ENCODE measurements at places on chromosomes 1 and 21.

GRCh38 chr1:177315761-177316160, 145.0 kb downstream of the BRINP2 start:
- no peak for DNase-seq

GRCh38 chr1:180029524-180030135, 75.0 kb downstream of the CEP350 start:
- no peak for DNase-seq

GRCh38 chr1:33818071-33818470, 45.8 kb upstream of the HMGB4 start:
- peak; percentile 1 for DNase-seq

GRCh38 chr1:221169447-221169889, 290.2 kb downstream of the HLX start:
- DNase-seq: no peak

- DNase-seq: peak; percentile 30
Observed at GRCh38 chr1:64898107-64898861, 68.1 kb downstream of the JAK1 start.

DNA sequence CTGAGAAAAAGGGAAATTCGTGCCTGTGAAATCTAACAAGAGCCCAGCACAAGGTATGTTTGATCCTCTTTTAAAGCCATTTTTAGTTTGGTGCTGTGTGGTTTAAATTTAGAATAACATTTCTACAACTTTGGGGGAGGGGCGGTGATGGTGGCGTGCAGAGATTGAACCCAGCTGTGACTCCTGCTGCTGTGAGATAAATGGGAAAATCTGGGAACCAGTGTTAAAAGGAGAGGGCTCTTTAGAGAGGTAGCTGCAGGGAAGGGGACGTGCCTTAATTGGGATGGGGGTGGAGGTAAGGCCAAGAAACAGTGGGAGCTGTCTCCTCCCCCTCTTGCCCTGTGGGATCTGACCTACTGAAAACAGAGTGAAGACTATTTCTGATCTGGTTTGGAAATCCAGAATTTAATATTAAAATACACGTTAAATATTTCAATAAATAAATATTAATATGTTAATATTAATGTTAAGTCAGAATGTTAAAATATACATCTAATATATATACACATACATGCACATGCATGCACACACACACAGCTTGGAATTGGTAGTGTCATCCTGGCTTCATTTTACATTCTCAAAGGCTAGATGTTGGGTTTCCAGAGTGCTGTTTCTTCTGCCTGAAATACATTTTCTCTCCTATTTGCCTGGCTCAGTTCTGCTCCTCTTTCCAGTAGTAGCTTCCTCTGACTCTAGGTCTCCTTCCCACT, 30.1 kb upstream of the DNAJC6 start:
- DNase-seq: peak; percentile 39

DNA sequence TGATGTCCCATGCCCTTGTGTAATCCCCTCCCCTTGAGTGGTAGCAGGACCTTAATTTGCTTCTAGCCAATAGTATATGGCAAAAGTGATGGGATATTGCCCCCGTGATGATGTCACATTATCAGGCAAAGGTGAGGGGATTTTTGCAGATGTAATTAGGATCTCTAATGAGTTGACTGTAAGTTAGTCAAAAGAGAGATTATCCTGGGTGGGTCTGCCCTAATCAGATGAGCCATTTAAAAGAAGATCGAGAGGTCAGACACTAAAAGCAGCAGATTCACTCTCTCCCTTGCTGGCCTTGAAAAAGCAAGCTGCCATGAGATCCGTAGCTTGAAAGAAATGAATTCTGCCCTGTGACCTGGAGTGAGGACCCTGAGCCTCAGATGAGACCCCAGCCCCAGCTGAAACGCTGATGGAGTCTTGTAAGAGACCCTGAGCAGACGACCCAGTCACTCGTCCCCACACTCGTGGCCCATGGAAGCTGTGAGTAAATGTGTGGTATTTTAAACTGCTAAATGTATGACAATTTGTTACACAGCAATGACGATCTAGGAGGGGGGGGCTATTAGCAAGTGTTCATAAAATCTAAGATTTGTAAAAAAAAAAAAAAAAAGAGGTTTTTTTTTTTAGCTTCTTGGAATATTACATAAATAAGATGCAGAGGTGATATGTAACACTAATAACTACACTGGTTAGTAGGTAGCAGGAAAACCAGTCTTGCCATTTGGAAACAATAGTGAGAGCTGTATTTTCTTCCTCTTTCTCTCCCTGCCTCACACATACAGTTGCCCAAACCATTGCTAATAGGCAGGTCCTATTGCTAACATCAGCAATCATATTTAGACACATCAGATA, 50.3 kb upstream of the TARBP1 start:
- DNase-seq: no peak

DNA sequence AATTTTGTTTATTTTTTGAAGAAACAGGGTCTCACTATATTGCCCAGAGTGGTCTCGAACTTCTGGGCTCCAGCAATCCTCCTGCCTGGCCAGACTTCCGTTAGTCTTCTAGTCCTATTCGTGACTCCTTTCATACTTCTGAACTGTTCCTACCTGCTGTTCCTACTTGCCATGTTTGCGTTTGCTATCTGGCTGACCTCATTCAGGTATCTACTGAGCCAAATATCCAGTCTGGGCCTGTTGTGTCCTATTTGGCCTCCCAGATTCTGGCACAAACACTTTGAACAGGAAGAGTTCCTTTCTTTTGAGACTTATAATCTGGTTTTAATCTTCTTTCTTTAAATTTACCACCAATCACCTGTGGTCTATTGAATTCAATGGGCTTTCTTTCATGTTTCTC, 6.9 kb upstream of the NR1I3 start:
- DNase-seq: no peak

DNA sequence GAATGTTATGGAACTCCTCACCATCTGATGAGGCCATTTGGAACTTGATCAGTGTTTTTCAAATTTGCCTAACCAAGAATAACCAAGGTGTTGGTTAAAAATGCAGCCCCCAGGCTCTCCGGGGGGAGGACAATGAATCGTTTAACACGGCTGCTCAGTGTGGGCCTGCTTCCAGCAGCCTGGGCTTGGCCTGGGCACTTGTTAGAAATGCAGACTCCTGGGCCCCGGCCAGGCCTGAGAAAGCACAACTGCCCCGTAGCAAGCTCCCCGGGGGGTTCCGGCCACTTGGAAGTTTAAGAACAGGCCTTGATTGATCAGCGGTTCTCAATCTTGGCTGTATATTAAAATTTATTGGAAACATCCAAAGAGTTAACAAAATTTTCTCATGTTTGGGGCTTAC, 22.8 kb upstream of the C2CD2 start:
- DNase-seq: no peak

- no peak for DNase-seq
Observed at GRCh38 chr1:64922336-64922735, 44.0 kb downstream of the JAK1 start.

- DNase-seq: no peak
Observed at GRCh38 chr1:56437959-56438358, 141.4 kb downstream of the PLPP3 start.

- DNase-seq: no peak
Observed at GRCh38 chr1:224448453-224449017, 13.9 kb upstream of the WDR26 start.

- DNase-seq: peak; percentile 9
Observed at GRCh38 chr1:78061825-78062523, 16.2 kb downstream of the GIPC2 start.

DNA sequence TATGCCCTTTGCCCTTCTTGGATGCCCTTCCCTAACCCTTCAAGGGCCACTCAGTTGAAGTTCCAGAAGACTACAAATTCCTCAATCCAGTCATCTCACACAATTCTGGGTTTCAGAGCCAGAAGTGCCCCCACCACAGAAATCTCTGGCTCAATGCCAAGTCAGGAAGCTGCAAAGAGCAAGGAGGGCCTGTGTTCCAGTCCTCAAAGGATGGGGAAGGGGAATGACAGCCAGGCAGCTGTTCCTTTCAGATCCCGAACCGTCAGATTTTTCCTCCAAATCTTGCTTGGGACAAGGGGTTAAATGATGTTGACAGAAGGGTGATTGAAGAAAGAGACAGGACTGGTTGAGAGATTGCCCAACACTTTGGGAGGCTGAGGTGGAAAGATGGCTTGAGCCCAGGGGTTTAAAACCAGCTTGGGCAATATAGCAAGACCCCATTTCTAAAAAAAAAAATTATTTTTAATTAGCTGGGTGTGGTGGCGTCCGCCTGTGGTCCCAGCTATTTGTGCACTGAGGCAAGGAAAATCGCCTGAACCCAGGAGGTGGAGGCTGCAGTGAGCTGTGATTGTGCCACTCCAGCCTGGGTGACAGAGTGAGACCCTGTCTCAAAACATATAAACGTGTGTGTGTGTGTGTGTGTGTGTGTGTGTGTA, 716 bp upstream of the HPDL start:
- DNase-seq: peak; percentile 64

DNA sequence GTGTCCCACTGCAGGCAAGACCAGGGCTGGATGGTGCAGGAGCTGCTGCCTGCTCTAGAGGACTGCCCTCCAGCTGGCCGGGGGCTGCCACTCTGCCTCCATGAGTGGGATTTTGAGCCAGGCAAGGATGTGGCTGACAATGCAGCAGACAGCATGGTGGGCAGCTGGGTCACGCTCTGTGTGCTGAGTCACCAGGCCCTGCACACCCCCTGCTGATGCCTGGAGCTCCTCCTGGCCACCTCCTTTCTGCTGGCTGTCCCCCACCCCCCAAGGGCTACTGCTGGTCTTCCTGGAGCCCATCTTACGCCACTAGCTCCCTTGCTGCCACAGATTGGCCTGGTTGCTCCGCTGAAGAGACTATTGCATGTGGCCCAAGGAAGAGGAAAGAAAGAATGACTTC, 3.9 kb upstream of the ZSCAN20 start:
- DNase-seq: peak; percentile 2

DNA sequence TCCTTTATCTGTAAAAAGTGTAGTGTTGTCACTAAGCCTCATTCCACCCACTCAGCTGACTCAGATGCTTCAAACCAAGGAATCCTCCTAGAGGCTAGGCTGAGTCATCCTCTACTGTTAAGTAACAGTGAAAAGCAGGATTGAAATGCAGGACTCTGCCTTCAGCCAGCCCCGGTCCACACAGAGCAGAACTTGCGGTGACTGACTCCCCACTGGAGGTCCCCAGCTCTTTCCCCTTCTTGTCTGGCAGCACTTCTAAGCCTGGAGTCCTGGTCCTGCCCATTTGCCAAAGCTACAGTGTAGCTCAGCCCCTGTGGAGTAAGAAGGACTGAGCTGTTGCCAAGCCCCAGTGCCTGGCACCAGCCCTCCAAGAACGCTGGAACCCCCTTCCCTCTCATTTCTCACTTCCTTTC, 1.7 kb downstream of the RAB7B start:
- DNase-seq: no peak

DNA sequence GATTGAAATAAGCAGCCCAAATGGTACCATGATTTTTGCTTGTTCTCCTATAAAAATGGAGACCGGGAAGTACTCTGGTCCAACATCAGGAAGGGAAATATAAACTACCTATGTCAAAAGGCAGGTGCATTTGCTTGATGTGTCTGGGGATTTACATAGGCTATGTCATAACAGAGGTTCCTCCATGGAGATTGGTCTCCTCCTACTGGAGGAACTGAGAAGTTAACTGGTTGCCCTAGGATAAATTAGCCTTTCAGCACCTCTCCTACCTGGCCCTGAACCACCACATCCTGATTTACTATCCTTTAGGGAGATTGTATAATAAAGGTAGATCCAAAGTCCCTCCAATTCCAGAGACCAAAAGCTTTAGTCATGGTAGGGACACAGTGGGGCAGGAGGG, 1109.3 kb upstream of the B3GALT2 start:
- peak; percentile 19 for DNase-seq

- DNase-seq: peak; percentile 72
Observed at GRCh38 chr21:45161038-45161945, 86.9 kb downstream of the ADARB1 start.

- no peak for DNase-seq
Observed at GRCh38 chr1:89540406-89540970, 15.9 kb downstream of the LRRC8B start.

GRCh38 chr1:153936011-153936802, 10.3 kb downstream of the DENND4B start:
- DNase-seq: no peak

- DNase-seq: no peak
Observed at GRCh38 chr1:234393190-234393589, 19.9 kb downstream of the COA6 start.

DNA sequence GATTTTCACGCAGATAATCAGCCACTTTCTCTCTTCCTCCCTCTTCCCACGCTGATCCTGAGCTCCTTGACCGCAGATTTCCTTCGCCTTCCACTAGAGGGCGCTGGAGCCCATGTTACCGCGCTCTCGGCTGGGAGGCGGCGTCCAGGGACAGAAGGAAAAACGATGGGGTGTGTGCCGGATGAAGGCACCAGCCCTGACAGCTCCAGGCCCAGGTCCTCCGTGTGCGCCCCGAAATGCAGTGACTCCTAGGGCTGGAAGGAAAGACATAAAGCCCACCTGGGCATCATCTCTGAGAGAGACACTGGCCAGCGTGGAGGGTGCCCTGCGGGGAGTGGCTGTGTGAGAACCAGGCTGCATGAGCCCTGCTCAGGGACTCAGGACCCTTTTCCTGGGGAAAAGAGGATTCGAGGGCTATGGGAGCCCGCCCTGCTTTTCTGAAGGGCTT, 44.9 kb upstream of the CYP2J2 start:
- DNase-seq: peak; percentile 92

DNA sequence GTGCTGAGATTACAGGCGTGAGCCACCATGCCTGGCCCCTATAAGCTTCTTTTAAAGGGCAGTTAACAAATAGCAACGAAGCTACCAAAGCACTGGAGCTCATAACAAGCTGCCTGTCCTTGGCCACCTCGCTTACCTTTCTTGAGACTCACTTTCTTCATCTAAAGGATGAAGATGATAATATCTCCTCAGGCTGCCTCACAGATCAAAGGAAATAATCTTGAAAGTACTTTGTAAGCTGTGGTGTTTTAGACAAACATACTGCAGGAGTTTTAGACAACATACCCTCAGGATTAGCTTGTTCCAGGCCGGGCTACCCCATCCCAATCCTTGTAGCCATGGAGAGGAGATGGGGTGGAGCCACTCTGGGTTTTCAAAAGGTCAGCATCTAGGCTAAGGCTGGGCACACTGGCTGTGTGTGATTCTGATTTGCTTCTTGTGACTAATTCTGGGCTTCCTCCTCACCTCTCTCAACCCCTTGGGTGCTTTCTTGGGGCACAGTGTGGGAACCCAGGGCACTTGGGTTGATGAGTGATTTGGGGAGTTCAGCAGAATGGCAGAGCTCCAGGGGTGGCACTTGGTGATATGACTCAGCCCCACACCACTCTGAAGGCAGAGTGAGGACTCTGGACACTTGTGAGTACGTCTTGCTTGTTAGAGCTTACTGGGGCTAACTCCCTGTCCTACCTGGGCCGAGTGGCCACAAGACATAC, 5.2 kb downstream of the GPR25 start:
- no peak for DNase-seq

GRCh38 chr1:16026723-16027484, 5.1 kb downstream of the CLCNKA start:
- DNase-seq: peak; percentile 87

- DNase-seq: peak; percentile 66
Observed at GRCh38 chr1:26785611-26786436, 1.9 kb upstream of the PIGV start.

DNA sequence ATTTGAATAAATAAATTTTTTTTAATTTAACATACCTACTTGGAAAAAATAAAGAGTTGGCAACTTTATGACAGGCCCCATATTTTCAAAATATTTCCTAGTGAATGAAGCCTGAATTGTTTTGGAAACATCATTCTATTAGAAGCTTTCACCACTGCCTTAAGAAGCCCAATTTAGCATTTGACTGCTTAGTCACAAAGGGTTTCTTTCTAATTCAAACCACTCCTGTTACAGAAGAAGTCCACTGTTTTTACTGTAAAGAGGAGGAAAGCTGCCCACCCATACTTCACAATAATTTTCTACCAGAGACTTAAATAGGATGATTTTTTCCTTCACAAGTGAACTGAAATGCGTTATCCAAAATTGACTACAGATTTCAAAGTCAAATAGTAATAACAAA, 534.6 kb upstream of the PTBP2 start:
- no peak for DNase-seq

Data from eye (tissue), 1 donor.